ENCODE measurements at places on chromosomes 3 and 15.

- no peak for DNase-seq
Observed at GRCh38 chr3:153028381-153028780, 133.6 kb upstream of the RAP2B start.

DNA sequence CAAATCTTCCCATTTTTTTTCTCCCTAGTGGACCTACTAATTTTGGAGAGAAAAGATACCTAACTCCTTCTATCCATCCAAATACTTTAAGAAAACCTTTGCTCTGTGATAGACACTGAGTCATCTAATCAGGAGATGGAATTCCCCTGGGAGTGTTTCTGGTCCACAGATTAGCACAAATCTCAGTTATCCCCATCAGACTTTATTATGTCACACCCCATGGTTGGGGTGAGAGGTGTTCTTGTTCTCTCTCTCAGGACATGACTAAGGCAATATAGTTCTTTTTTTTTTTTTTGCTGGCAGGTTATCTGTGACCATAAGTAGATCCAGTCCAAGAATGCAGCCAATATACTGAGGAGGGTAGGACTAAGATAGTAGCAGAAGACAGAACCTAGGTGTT lies 15.8 kb downstream of the SLC9A9 start:
- no peak for DNase-seq

DNA sequence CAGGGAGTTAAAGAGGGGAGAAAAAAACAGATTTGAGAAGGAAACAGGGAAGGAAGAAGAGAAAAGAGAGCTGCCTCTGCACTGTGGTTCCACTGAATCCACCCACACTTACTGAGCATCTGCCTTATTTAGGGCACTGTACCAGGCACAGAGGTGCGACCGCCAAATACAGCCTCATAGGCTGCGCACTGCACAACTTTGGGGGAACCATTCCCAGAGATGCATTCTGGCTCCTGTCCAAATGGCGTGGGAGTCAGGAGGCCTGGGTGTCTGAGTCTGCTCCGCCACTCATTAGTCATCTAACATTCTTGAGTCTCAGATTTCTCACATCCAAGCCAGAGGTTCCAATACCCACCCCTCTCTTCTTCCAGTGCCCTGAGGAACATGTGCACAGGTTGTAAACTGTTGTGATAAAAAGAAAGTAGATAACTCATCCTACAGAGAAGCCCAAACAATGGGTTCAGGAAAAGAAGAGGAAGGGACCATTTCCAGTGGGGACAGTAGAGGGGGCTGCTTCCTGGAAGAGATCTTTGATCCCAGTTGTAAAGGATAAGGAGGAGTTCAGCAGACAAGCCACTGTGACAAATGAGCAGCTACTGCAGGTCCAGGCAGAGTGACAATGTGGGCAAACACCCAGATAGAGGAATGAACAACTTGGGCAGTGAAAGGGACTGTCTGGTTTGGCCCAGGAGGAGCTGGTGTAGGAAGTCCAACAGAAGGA lies 254.6 kb downstream of the UACA start:
- no peak for DNase-seq

- no peak for DNase-seq
Observed at GRCh38 chr3:27673701-27674100, 48.4 kb downstream of the EOMES start.

- DNase-seq, result no peak
Observed at GRCh38 chr3:37768107-37768809, 93.4 kb upstream of the CTDSPL start.

All from stimulated activated CD8-positive, alpha-beta memory T cell treated with anti-CD3 and anti-CD28 coated beads, Interleukin-7, amount 100 ng/mL, for 1 hour (primary cell).